COLO829 (cell line): ENCODE measurements at places on chromosomes 12 and 14.

DNA sequence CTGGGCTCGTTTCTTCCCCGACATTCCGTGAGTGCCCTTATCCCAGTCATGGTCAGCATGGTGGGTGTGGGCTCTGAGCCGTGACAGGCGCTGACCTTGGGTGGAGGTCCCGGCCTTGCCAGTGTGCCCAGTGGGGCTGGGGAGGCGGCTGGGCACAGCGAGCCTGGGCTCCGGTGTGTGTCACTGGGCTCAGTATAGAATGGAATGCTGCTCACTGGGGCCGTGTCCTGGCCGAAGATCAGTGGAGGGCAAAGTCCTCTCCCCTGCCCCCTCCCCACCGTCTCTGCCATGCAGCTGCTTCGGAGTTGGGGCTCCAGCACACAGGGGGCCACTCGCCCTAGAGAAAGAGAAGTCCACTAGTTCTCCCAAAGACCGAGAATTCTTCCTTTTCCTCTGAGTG, 164.4 kb downstream of the TSPAN9 start:
- no peak for DNase-seq

DNA sequence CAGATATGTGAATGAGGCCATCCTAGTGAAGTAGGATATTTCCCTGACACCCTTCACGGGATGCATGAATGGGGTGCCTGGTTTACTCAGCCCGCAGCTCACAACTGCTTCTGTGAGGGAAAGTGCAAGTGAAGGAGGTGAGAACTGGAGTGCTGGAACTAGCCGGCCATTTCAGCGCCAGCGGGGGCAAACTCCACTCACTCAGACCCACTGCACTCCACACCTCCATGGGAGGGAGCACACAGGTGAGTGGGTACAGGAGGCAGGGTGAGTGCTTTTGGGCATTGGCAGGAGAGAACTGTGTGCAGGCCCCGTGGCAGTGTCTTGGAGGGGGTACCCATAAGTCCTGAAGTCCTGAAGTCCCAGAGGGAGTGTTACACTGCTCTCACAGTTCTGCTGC, 1008.4 kb downstream of the SLC6A15 start:
- no peak for DNase-seq

- no peak for DNase-seq
These were observed 207.0 kb downstream of the CALM1 start for GRCh38 chr14:90603841-90604240.

DNA sequence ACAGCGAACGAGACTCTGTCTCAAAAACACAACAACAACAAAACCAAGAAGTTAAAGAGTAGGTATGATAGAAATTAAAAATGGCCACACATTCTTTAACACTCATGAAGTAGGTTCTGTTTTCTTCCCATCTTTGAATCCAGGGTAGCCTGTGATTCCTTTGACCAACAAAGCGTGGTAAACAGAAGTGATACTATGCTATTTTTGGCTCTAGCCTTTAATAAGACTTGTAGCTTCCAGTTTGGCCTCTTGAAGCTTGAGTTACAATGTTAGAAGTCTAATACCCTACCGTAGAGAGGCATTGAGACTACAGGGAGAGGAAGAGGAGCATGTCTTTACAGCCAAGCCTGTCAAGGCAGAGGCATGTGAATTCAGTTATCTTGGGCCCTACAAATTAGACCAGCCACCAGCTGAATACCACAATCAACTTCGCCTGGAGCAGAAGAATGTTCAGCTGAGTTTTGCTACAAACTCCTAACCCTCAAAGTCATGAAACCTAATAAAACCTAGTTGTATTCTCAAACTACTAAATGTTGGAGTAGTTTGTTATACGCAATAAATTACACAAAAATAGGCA, 4.9 kb upstream of the NEMF start:
- DNase-seq: no peak

- DNase-seq: no peak
These were observed 179.9 kb upstream of the PELI2 start for GRCh38 chr14:55938249-55938791.

GRCh38 chr14:104820669-104821228, 19.8 kb downstream of the ZBTB42 start:
- DNase-seq: no peak

- no peak for DNase-seq
These were observed 139.5 kb downstream of the SLC38A6 start for GRCh38 chr14:61120576-61120975.

GRCh38 chr12:53055471-53056266, 5.8 kb downstream of the TNS2 start:
- no peak for DNase-seq

- DNase-seq: no peak
These were observed 138.9 kb downstream of the HMGA2 start for GRCh38 chr12:65962921-65963861.

GRCh38 chr14:81557146-81557545, 23.5 kb upstream of the SEL1L start:
- no peak for DNase-seq

DNA sequence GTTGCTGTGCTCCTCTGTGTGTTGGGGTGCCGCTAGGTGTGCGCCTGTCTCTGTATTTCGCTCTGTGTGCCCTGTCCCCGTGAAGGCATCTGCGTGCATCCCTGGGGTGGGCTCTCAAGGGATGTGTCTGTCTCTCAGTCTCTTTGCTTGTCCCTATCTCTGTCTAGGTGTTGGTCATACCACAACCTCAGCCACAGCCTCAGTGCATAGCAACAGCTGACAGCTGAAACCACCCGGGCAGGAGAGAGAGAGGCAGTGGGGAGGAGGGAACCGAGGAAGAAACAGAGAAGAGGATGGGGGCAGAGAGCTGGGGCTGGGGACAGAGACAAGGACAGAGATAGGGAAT, 953 bp upstream of the NXPH4 start:
- DNase-seq: no peak

- no peak for DNase-seq
These were observed 519 bp downstream of the JAG2 start for GRCh38 chr14:105168093-105168420.

DNA sequence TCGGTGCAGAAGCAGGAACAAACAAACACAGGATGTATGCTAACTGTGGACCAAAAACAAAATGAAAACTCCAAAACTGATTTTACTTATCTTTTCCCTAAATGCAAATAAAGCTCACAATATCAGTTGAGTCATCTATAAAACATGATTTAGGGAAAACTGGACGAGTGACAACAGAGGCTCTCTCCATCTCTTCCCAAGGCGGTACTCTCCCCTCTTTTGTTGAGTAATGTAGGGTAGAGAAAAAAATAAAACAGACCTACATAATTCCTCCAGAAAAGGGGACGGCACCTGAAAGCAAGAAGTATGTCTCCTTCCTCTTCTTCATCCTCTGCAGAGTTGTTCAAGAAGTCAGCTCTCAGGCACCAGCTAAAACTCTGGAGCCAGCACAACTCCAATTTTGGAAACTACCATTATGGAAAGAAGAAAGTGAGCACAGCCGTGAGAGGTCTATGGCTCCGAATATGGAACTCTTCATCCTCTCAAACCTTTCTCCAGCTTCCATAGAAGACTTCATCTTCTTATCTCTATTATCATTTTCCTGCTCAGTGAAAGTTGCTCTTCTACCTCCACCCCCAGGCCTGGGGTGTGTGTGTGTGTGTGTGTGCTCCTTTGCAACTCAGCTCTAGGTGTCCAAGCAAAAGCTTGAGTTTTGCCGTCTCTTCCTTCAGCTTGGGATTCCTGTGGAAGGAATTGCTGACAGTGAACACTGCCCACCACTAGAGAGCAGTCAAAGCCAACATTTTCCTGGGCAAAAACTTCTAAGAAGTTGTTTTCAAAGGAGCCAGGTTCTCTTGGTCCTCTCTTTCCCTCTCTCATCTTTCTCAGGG, 155.4 kb downstream of the DIO2 start:
- peak; percentile 72 for DNase-seq

DNA sequence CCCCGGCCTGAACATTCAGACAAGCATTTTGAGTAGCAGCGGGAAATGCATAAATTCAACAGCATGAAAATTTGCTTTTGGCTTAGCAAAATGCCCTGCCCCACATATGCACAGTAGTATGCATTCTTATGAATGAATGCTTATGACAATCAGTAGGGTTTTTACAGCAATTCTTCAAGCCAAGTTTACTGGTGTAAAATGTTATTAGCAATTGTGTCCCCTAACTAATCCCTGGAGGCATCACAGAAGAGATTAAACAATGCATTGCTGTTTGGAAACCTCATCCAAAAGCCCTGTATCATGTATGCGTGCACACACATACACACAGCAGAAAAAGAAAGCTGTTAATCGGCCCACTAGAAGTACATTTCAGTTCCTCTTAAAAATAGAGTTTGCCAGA, 406.5 kb downstream of the LRIG3 start:
- DNase-seq: no peak

DNA sequence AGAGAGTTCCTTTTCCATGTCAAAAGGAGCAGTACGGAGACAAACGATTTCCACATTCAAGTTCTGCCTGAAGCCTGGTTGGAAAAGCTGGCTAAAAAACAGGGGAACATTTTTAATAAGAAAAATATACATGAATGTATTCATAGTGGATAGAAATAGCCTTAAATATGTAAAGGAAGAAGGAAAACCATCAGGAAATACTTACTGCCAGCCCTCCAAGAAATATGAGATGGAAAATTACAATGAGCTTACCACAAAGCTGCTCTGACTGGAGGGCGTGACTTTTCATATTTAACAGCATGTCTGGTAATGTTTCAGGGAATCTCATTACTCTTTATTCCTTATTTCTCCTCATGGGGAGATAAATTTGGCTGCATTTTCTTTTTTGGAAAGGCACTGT, 75.9 kb upstream of the ZDHHC17 start:
- no peak for DNase-seq

DNA sequence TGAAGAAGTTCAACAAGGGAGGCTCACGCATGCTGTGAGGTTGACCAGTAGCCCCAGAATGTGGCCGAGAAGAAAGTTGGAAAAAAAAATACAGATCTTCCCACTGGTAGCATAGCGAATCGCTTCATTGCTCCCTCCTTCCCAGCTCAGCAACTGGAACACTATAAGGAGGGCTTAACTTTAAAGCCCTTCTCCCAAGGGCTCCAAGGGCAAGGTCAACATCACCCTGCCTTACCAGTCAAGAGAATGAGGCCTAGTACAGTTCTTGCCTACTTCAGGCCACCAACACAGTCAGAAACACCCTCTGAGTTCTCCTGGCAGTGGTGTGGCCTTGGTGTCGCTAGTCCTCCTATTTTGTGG, 14.4 kb downstream of the OXA1L start:
- DNase-seq: no peak

GRCh38 chr14:77838831-77839511, 39.1 kb downstream of the ADCK1 start:
- DNase-seq: peak; percentile 39

DNA sequence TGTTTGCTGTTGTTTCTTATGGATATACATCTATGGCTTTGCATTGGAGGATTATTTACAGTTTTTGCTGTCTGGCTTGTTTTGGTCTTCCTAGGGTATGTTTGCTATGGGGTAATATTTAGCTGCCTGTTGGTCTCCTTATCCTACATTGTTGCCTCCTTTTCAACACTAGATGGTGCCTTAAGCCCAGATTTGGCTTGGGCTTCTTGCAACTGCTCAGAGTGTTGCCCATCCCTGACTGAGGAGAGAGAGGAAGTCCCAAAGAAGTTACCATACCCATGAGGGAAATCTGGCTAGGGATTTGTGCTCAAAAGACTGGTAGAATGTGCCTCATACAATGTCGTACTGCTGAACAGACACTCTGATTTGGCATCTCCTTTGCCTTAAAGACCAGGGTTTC, 94.6 kb upstream of the MUCL1 start:
- no peak for DNase-seq

DNA sequence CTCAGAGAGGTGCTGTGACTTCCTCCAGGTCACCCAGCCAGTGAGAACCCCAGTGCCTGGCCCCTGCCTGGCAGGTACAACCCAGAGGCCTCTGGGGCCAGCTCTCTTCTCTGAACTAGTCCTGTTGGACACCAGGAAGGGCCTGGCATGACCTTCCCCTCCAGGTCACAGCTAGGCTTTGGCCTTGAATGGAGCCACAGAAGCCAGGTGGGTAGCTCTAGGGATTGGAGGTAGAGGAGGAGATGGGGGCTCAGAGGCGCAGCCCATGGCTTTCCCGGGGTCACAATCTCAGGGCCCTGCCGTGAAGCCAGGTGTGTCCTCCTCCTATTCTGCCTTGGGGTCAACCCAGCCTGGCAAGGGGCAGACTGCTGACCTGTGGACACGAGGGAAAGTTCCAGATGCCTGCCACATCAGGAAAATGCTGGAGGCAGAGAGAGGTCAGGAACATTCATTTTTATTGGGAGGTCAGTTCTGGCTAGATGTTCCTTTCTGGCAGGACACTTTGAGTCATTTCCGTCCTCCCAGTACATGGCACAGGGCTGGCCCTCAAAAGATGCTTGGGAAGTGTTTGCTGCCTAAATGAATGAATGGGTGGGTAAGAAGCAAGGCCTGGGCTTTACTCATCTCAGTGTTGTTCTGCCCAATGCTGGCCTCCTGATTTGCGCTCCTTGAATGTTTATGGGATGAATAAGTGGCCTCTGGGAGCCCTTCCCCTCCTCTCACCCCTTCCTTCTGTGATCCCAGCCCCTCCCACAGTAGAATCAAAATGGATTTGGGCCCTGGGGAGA, 25.4 kb downstream of the FAM222A start:
- no peak for DNase-seq

DNA sequence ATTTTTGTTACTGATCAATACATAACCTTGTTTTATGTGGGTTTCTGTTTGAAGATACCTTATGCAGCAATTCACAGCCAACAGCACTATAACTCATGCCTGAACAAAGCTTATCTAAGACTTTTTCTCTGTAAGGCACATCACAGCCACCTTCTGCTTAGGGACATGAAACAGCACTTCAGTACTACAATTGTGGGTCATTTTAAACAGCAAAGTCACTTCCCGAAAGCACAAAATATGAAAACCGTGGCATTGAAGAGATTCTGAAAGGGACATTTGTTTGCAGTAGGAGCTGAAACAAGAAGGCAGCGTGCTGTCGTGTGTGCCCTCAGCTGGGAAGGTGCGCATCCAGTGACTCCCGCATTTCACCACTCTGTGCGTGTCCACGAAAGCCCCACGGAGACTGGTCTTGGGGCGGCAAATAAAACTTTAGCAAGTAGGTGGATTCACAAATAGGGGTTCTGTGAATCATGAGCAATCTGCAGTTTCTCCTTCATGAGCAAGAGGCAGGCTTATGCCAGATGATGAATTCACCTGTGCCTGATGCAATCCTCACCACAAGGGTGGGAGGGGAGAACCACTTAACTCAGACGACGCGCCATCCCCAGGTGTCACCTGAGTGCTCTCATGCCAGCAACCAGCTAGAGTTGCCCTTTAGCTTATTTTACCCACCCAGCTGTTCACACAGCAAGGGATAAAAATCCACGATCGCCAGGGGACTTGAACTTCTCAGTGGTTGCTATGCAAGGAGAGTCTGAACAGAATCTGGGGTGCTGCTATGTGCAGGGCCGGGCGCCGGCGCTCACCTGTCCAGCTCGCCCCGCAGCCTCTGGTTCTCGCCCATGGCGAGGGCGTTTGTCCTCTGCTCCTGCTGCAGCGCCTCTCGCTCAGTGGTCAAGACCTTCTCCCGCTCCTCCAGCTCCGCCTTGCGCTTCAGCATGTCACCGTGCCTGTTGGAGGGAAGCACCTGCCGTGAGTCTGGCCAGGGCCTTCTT, 54.9 kb upstream of the GPR68 start:
- DNase-seq: no peak

DNA sequence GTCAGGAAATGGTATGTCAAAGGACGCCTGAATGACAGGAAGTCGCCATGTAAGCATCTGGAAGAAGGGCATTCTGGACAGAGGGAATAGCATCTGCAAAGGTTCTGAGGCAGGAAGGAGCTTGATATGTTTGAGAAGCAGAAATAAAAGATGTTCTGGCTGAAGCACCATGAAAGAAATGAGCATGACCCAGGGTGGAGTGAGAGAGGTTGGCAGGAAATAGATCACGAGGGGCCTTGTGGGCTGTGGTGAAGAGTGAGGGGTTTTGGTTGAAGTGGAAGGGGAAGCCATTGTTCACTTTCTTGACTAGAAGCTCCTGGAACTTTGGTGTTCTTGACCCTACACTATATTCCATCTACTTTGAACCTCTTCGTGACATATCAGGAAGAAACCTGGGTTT, 99.4 kb upstream of the PARP11 start:
- DNase-seq: no peak
